ENCODE measurements at places on chromosomes 5 and 9.

- no peak for DNase-seq
Observed at GRCh38 chr9:109781541-109782197, 1.7 kb downstream of the PALM2AKAP2 start.

- DNase-seq, result no peak
Observed at GRCh38 chr5:88740604-88741185, 142.3 kb downstream of the MEF2C start.

- no peak for DNase-seq
Observed at GRCh38 chr5:78204241-78204640, 90.3 kb downstream of the AP3B1 start.

DNA sequence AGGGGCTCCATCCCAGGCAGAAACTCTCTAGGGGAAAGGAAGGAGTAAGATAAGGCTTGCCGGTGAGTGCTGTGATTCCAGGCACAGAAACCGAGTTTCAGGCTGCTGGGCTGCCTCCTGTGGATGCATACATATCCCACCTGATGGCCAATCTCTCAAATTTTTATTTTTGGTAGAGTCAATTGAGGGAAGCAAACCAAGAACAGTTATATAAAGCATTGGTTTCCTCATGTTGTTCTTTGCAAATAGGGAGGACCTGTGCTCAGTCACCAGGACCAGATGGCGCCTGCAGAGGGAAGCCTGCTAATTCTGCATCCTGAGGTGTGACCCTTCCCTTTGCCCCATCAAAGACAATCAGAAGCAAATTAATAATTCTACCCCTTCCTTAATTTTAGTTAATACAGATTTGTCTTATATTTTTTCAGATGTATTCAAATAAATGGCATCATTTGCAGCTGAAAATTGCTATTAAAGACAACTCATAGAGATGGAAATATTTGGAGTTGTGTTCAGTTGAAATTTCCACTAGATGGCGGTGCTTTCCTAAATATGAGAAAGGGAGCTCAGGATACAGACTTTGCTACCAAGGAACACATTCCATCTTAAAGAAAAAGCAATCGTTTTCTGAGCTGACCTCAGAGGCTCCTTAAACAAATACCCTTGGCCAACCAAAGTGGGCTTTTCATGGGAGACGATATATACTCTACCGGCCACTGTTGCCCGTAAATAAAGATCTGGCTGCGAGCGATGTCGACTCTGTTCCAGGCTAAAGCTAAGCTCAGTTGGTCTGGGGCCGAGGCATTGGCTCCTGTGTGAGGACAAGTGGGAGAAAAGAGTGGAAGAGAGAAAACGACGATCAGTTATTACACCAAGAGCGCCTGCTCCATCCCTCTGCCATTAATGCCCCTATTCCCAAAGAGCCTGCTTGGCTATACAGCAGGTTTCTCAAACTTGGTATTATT, 225.7 kb upstream of the KLF9 start:
- no peak for DNase-seq

- DNase-seq, result no peak
Observed at GRCh38 chr5:142601432-142601831, 84.5 kb downstream of the FGF1 start.

DNA sequence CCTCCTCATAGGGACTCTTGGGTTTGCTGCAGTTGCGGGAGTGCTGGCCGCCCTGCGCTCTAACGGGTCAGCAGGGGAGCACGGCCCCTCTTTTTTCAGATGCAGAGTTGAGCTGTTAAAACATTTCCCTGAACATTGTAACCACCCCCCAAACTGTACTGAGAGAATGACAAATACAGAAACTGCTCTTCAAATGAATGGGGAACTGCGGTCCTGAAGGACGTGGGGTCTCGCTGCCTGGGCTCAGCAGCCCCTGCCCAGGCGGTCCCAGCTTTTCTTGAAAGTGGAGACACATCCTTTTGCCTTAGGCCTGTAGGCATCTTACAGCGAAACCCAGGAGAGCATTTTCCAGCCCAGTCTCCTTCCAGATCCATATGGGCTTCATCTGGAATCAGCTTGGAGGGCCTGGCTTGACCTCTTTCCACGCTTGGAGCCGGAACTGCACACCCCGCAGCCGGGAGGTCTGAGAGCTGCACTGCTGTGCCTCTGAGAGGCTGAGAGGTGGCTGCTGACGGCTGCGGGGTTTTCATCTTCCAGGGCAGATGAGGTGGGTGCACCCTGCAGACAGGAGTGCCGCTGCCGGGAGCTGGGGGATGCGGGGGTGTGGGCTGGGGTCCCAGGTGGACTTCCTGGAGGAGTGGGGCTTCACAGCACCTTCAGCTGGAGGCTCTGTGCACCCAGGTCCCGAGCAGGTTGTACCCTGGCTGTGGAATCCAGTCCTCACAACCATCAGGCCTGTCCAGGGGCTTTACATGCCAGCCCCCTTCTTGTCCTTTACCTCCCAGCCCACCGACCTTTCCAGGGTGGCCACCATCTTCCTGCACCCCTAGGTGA, 1.2 kb upstream of the AGPAT2 start:
- no peak for DNase-seq

GRCh38 chr9:129270903-129271431, 92.9 kb upstream of the IER5L start:
- DNase-seq, result no peak

GRCh38 chr9:92029553-92029952, 79.5 kb upstream of the ROR2 start:
- no peak for DNase-seq

DNA sequence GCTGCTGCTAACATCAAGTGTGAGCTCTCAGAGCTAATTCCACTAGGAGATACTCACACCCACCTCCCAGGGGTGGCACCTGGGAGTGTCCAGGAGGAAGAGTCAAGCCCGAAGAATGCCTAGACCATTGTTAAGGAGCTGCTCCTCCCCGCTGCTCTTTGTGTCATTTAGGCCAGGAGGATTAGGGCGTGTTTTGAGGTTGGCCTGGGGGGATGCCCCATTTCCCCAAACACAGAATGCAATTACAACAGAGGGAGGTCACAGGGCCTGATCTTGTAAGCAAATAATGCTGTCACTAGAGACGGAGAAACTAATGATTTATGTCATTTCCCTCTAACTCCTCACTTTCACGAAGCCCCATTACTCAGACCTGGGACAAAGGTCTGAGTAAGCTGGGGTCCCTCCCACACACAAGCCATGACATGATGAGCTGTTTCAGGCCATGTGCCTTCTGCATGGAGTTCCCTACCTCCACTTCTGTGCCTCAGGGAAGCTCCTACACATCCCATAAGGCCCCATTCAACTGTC, 312.5 kb downstream of the ACTL7B start:
- DNase-seq, result no peak

DNA sequence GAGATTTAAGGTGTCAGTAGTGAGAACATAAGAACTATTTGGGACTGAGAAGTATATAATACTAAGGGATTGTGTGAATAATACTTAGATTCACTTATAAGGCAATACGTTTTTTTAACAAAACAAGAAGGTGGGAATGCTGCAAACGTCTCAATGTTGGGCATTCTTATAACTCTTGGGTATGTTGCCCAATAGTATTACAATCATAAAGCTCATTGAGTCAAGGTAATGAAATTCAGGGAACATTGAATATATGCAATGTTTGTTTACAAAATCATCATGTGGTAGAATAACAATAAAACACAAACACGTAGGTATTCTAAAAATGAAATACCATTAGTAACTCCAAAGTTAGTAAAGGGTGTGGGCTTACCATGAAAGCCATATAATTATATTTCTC, 400.7 kb downstream of the KIAA0825 start:
- DNase-seq, result no peak

- no peak for DNase-seq
Observed at GRCh38 chr5:178625679-178626483, 969 bp downstream of the CLK4 start.

DNA sequence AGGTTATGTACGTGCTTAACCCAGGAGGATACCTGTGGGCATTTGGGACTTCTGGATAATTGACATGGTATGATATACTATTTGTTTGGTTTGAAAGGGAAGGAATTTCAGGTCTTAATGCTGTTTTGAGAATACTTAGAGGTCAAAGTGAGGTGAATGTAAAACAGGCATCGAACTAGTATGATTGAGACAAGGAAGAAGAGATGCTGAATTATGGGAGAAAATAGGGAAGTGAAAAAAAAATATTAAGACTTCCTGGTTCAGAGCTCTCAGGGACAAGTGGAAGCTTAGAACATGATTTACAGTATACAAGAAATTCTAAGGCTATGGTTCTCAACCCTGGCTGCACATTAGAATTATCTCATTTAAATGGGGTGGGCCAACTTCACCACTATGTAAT, 115.3 kb downstream of the CD180 start:
- no peak for DNase-seq

GRCh38 chr5:56316299-56316994, 83.3 kb upstream of the ANKRD55 start:
- no peak for DNase-seq

DNA sequence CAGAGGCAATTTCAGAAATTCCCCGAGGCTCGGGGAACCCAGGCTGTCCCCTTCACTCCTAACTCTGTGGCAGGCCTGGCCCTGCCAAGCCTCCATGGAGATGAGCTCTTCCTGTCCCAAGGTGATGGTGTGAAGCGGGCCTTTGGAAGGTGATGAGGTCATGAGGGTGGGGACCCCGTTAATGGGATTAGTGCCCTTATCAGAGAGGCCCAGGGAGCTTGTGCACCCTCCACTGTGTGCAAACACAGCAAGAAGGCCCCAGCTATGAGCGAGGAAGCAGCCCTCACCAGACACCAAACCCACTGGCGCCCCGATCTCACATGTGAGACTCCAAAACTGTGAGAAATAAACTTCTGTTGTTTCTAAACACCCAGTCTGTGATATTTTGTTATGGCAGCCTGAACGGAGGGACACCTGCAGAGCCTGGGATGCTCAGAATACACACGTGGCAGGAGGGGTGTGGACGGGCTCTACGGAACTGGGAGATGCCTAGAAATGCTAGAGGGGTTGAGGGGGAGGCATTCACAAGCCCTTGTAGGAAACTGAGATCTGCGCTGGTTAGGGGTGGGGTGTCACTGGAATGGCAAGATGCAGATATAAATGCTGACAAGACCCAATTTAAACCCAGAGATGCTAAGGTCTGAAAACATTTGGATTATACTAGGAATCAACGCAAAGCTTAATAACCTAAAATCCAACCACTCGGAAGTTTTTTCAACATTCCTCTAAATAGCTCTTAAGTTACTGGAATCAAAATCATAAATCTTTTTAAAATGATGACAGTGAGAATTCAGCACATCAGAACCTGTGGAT, 46.9 kb downstream of the ADAMTS2 start:
- DNase-seq, result no peak

DNA sequence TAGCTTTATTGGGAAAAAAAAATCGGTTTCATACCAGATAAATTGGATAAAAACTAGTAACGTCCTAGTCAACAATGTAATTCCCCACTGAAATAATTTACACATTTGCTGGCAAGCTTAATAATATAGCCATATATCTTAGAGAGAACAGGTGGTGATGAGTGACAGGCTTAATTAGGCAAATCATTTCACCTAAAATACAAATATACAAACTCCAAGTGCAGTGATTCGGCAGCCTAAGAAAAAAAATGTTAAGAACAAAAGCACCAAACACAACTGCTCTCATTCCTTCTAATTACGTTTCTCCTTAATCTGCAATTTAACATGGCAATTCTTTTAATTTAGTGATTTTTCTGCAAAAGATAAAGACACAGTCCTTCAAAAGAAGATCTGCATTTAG, 56.0 kb upstream of the SLC25A51 start:
- DNase-seq, result no peak

Measured in NCI-H524 treated with DMSO at 0.1 percent for 48 hours (cell line).